Fibroblast of the aortic adventitia (primary cell): ENCODE measurements at places on chromosomes 2 and 18. TPM values are rescaled to one million over a fixed set of nuclear protein-coding genes. Genes with fewer than 3 reads are reported as not detected.

The TSGA10 gene
- total RNA-seq = 3.8 and 11.8 TPM in 2 replicates

The CFAP65 gene
- total RNA-seq = not detected in 2 replicates

The LDLRAD4 gene
- total RNA-seq = 0.54 TPM in 1 of 2 replicates, not detected in the other

The SGPP2 gene
- total RNA-seq = not detected in 2 replicates

The ACTG2 gene
- 2.4 TPM in 1 of 2 replicates, not detected in the other for total RNA-seq

The TMEM163 gene
- not detected in 2 replicates for total RNA-seq

The ZEB2 gene
- 104 and 129 TPM in 2 replicates for total RNA-seq

The STPG4 gene
- total RNA-seq = 0.09 TPM in 1 of 2 replicates, not detected in the other

The PRSS56 gene
- not detected in 2 replicates for total RNA-seq

The MRO gene
- total RNA-seq = under 0.01 and 6.5 TPM in 2 replicates

The CYS1 gene
- total RNA-seq = 3.2 and 7.0 TPM in 2 replicates

The RNU2-63P gene
- total RNA-seq = not detected in 2 replicates

The FAM110C gene
- not detected in 2 replicates for total RNA-seq

The FABP1 gene
- not detected in 2 replicates for total RNA-seq

The TMEM182 gene
- total RNA-seq = 2.1 TPM in 1 of 2 replicates, not detected in the other

The KIAA2012 gene
- not detected in 2 replicates for total RNA-seq

The CFAP221 gene
- not detected in 2 replicates for total RNA-seq

The KCNS3 gene
- total RNA-seq = 0.36 TPM in 1 of 2 replicates, not detected in the other

The ASAP2 gene
- total RNA-seq = 37.1 and 76.4 TPM in 2 replicates

The SERPINB4 gene
- total RNA-seq = not detected in 2 replicates

The GTF2A1L gene
- total RNA-seq = 5.0 TPM in 1 of 2 replicates, not detected in the other

The PSD4 gene
- 0.82 and 5.1 TPM in 2 replicates for total RNA-seq

The CAB39 gene
- 61.3 and 68.5 TPM in 2 replicates for total RNA-seq

The RTP5 gene
- total RNA-seq = not detected in 2 replicates

The TNFRSF11A gene
- total RNA-seq = 0.08 and 1.1 TPM in 2 replicates

The FAM210A gene
- 6.2 and 24.5 TPM in 2 replicates for total RNA-seq

The COL4A4 gene
- 1.1 and 2.6 TPM in 2 replicates for total RNA-seq

The GRB14 gene
- 6.1 and 6.9 TPM in 2 replicates for total RNA-seq

The PTH2R gene
- total RNA-seq = 0.33 TPM in 1 of 2 replicates, not detected in the other

The GRHL1 gene
- total RNA-seq = 1.3 TPM in 1 of 2 replicates, not detected in the other

The COPS9 gene
- total RNA-seq = 37.6 and 73.0 TPM in 2 replicates

The SNORC gene
- 0.33 and 0.72 TPM in 2 replicates for total RNA-seq

The ANKRD29 gene
- total RNA-seq = 6.1 and 17.4 TPM in 2 replicates
